ENCODE measurements at places on chromosomes 7 and 10.

DNA sequence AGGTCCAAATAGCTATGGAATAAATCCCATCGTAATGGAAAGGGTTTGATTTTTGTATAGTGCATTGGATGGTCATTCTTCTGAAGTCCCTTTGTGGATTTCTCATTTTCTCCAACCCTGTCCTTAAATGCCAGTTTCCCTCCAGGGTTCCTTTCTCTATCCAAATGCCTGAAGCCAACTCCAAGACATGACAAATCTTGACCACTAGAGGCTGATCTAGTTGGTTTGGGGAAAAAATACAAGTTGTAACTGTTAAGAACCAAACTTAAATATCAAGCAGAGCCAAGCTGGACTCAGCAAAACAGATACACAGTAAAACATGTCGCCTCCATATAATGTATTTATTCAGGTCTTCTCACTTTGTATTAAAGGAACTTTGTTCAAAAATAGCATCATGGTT lies 28.7 kb downstream of the FRMD4A start:
- H3K36me3 ChIP-seq, result no peaks in the 10 kb centered on the region
- H3K27ac ChIP-seq, result no peak overlapping the region
- H3K27me3 ChIP-seq, result no peaks in the 10 kb centered on the region
- no peak for DNase-seq
- no peak overlapping the region for H3K4me3 ChIP-seq
- no peaks in the 10 kb centered on the region for H3K4me1 ChIP-seq

DNA sequence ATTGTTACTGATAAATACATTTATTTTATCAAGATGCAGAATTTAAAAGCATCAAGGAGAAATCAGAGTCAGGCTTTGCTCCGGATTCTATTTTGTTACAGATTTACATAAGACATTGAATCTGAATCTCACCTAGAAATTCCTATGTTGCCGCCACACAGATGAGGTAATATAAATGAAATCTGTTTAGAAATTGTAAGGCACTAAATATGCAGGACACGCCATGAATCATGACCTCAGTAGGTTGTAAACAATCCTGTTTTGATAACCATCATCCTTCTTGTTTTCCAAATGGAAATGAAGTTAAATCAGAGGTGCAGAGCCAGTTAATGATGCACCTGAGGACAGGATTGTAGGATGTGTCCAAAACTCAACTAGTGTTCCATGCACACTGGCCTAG lies 778.0 kb downstream of the MAGI2 start:
- no peaks in the 10 kb centered on the region for H3K36me3 ChIP-seq
- no peak overlapping the region for H3K4me3 ChIP-seq
- H3K27ac ChIP-seq, result no peak overlapping the region
- H3K27me3 ChIP-seq, result no peaks in the 10 kb centered on the region
- H3K4me1 ChIP-seq, result no peaks in the 10 kb centered on the region

GRCh38 chr7:47415318-47416212 lies 166.3 kb downstream of the TNS3 start:
- DNase-seq, result no peak
- H3K4me3 ChIP-seq, result no peak overlapping the region
- H3K27me3 ChIP-seq, result no peaks in the 10 kb centered on the region
- no peaks in the 10 kb centered on the region for H3K4me1 ChIP-seq

DNA sequence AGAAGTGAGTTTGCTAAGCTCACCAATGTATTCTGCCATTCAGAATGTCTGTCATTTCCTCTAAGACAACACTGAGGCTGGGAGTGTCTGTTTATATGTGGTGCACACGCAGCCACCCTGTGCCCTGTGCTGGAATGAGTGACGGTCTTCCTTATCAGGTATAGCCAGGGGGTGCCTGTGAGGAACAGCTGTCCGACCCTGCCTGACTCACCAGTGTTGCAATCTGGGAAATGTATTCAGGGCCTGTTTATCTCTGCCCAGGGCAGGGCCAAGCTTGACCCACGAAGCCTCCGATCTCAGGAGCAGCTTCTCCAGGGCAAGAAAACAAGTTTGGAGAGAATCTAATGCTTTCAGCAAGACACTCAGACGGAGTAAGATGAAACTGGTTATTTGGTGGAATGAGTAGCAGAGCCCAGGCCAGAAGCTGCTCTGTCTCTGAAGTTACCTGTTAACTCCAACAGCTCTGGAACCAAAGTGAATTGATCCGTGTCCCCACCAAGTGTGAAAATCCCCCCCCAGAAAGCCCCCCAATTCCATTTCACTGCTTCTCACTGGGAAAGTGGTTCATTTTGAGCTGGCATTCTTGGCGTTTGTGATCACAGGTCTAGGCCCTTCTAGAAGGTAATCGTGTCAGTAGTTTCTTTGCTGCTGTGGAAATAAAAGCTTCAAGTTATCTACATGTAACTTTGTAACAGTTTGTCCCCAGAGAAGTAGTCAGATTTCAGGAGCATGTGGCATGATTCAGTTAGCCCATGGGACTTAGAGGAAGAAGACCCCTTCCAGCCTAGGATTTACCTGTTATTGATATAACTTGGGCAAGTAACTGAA lies 6.1 kb upstream of the UBE2H start:
- H3K4me3 ChIP-seq, result no peak overlapping the region
- peaks cover 9% of the 10 kb centered on the region for H3K4me1 ChIP-seq
- no peaks in the 10 kb centered on the region for H3K36me3 ChIP-seq
- DNase-seq, result no peak
- H3K27ac ChIP-seq, result no peak overlapping the region

All from neuronal stem cell (in vitro differentiated cells).